A673 (cell line): ENCODE measurements at places on chromosomes 4 and X. TPM values are rescaled to one million over a fixed set of nuclear protein-coding genes. Genes with fewer than 3 reads are reported as not detected.

- no peak for DNase-seq
- peaks cover 6% of the 10 kb centered on the region for H3K4me1 ChIP-seq
- H3K36me3 ChIP-seq = no peaks in the 10 kb centered on the region
- no peaks in the 10 kb centered on the region for H3K27me3 ChIP-seq
- H3K4me3 ChIP-seq = no peak overlapping the region
Measured at GRCh38 chr4:165700855-165701254, 172.2 kb upstream of the TLL1 start.

- no peak overlapping the region for H3K27ac ChIP-seq
- peak; percentile 29 for DNase-seq
Measured at GRCh38 chr4:22434895-22435294, 81.0 kb downstream of the ADGRA3 start.

GRCh38 chrX:155048977-155049619, 21.8 kb downstream of the CMC4 start:
- DNase-seq = peak; percentile 70
- no peaks in the 10 kb centered on the region for H3K27me3 ChIP-seq
- no peak overlapping the region for H3K4me3 ChIP-seq
- no peak overlapping the region for H3K27ac ChIP-seq
- H3K4me1 ChIP-seq = no peaks in the 10 kb centered on the region
- no peaks in the 10 kb centered on the region for H3K36me3 ChIP-seq

The SHROOM2 gene
- total RNA-seq = 3.7 and 5.4 TPM in 2 replicates

GRCh38 chrX:94831364-94831763, 1157.4 kb downstream of the FAM133A start:
- H3K27ac ChIP-seq = no peak overlapping the region
- H3K36me3 ChIP-seq = no peaks in the 10 kb centered on the region
- H3K4me1 ChIP-seq = no peaks in the 10 kb centered on the region

- H3K36me3 ChIP-seq = no peaks in the 10 kb centered on the region
- no peak overlapping the region for H3K4me3 ChIP-seq
- DNase-seq = no peak
- H3K4me1 ChIP-seq = no peaks in the 10 kb centered on the region
- H3K27ac ChIP-seq = no peak overlapping the region
- no peaks in the 10 kb centered on the region for H3K27me3 ChIP-seq
Measured at GRCh38 chr4:76279462-76279861, 27.1 kb upstream of the STBD1 start.

DNA sequence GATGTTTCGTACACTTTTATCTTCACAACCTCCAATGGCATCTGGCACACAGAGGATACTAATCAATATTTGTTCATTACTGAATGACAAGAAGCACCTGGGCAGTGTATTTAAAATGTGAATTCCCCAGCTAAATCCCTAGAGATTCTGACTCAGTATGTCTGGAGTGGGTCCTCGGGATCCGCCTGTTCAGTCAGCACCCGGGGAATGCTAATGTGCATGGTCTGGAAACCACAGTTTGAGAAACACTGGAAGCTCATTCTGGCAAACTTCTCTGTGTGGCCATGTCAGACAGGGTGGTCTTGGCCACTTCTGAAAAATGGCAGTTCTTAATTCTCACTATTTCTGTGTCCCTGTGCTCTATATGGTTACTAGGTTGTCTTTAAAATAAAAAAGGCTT, 138.8 kb upstream of the VCX start:
- no peak for DNase-seq
- H3K27ac ChIP-seq = no peak overlapping the region
- no peak overlapping the region for H3K4me3 ChIP-seq

GRCh38 chrX:149511081-149511480, 6.0 kb upstream of the IDS start:
- no peaks in the 10 kb centered on the region for H3K27me3 ChIP-seq
- DNase-seq = no peak
- no peaks in the 10 kb centered on the region for H3K36me3 ChIP-seq
- no peak overlapping the region for H3K27ac ChIP-seq

The TGIF2LX gene
- total RNA-seq = not detected in 2 replicates

GRCh38 chr4:169054879-169055278, 44.8 kb upstream of the CBR4 start:
- no peak for DNase-seq
- no peaks in the 10 kb centered on the region for H3K4me1 ChIP-seq
- no peaks in the 10 kb centered on the region for H3K36me3 ChIP-seq
- no peak overlapping the region for H3K4me3 ChIP-seq
- no peaks in the 10 kb centered on the region for H3K27me3 ChIP-seq
- H3K27ac ChIP-seq = no peak overlapping the region

GRCh38 chrX:120697053-120697452, 67.2 kb upstream of the C1GALT1C1 start:
- DNase-seq = no peak
- H3K36me3 ChIP-seq = no peaks in the 10 kb centered on the region
- no peak overlapping the region for H3K4me3 ChIP-seq
- no peaks in the 10 kb centered on the region for H3K27me3 ChIP-seq

The VEGFC gene
- 0.44 TPM in 1 of 2 replicates, not detected in the other for total RNA-seq

- H3K27ac ChIP-seq = no peak overlapping the region
- no peak overlapping the region for H3K4me3 ChIP-seq
- no peaks in the 10 kb centered on the region for H3K4me1 ChIP-seq
Measured at GRCh38 chrX:73964579-73964978, 339.4 kb upstream of the ZCCHC13 start.

- no peak overlapping the region for H3K4me3 ChIP-seq
- no peaks in the 10 kb centered on the region for H3K4me1 ChIP-seq
- no peaks in the 10 kb centered on the region for H3K36me3 ChIP-seq
Measured at GRCh38 chrX:13571136-13571535, 1.7 kb downstream of the EGFL6 start.

DNA sequence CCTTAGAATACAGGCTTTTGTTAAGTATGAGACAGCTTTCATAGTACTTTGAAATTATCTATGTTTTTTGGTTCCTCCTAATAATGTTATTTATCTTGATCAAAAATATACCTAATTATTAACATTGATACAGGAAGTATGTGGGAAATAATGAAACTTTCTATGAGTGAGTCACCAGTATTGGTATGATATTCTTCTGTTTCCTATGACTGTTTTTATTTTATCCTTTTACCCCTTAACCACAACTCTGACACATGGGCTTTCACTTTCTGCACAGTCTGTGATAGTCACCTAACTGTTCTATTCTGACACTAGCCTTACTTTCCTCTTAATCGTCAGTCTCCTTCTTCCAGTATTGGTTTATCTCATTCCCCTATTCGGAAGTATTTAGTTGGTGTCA, 4.7 kb downstream of the THAP9 start:
- H3K27ac ChIP-seq = no peak overlapping the region
- H3K4me1 ChIP-seq = no peaks in the 10 kb centered on the region
- no peak for DNase-seq

DNA sequence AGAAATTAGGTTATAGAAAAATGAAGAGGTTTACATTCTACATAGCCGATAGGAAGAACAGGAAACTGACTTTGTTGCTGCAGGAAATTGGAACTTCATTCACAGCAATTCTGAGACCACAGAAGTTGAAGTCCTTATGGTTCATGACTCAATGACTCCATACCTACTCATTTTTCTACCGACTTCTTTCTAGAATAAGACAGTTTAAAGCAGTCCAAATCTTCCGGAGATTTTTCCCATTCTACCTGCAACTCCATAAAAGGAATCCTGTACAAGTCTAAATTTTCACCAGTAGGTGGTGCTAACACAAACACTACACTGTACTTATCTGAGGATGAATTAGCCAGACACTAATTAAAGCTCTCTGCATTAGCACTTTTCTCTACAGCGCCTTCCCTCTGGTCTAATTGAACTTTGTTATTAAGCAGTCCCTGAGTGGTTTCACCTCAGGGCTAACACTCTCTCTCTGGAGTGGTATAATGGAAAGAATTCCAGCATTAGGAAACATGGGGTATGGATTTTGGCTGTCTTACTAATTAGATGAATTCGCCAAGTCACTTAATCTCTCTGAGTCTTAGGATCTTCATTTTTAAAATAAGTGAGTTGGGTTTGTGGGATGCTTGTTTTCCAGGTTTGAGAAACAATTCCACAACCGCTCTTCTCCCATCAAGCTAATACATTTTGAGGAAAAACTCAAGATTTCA, 167.9 kb downstream of the SMIM20 start:
- peak; percentile 59 for DNase-seq
- H3K27me3 ChIP-seq = peaks cover 44% of the 10 kb centered on the region
- H3K27ac ChIP-seq = no peak overlapping the region
- no peaks in the 10 kb centered on the region for H3K4me1 ChIP-seq
- no peak overlapping the region for H3K4me3 ChIP-seq

GRCh38 chr4:6781561-6781960, 966 bp upstream of the KIAA0232 start:
- no peaks in the 10 kb centered on the region for H3K27me3 ChIP-seq
- H3K4me3 ChIP-seq = peak overlapping the region; percentile 98
- H3K36me3 ChIP-seq = peaks cover 3% of the 10 kb centered on the region
- H3K4me1 ChIP-seq = peaks cover 27% of the 10 kb centered on the region
- no peak overlapping the region for H3K27ac ChIP-seq
- DNase-seq = no peak

DNA sequence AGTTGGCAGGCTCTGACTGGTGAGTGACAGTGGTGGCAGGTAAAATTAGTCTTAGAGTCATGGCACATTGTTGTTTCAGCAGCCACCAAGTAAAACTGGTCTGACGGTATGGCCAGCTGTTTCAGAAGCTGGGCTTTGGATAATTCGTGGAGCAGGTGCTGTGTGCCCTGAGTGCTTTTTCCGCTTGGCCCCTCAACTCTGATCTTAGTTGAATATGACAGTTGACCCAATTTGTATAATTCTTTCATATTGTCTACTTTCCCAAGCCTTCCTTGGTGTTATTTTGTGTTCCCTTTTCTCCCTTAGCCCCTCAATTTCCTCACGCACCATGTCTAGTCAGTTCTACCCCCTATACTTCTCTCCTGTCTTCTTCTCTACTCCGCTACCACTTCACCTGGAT, 32.0 kb downstream of the CDS1 start:
- no peaks in the 10 kb centered on the region for H3K27me3 ChIP-seq
- DNase-seq = no peak
- H3K27ac ChIP-seq = no peak overlapping the region
- H3K4me3 ChIP-seq = no peak overlapping the region
- no peaks in the 10 kb centered on the region for H3K4me1 ChIP-seq
- H3K36me3 ChIP-seq = no peaks in the 10 kb centered on the region

The PORCN gene
- total RNA-seq = 10.3 and 11.9 TPM in 2 replicates

The USP11 gene
- 122 and 134 TPM in 2 replicates for total RNA-seq

GRCh38 chr4:7763106-7763505, 176.6 kb downstream of the AFAP1 start:
- H3K4me1 ChIP-seq = peaks cover 36% of the 10 kb centered on the region
- H3K27ac ChIP-seq = no peak overlapping the region
- no peak overlapping the region for H3K4me3 ChIP-seq

The NXF2 gene
- not detected in 2 replicates for total RNA-seq

DNA sequence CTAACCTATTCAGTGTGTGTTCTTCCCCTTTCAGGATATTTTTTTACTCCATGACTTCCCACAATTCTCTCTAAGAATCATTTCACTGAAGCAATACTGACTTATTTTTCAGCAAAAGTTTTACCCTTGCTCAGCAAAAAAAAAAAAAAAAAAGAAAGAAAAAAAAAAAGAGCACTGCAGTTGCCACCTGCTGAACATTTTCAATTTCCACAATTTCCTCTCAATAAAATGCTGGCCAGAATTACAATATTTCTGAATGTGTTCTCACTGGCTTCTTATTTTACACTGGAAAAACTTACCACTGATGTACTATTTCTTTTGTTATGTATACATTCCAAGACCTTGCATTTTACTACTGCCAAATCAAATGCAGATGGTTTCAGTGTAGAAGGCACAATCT, 210.4 kb downstream of the PAPSS1 start:
- H3K27me3 ChIP-seq = no peaks in the 10 kb centered on the region
- peak; percentile 59 for DNase-seq
- peaks cover 21% of the 10 kb centered on the region for H3K4me1 ChIP-seq
- no peaks in the 10 kb centered on the region for H3K36me3 ChIP-seq
